Ascending aorta (tissue), 2 donors: ENCODE measurements at places on chromosomes 6 and 20.

GRCh38 chr6:27518881-27519795, 46.2 kb upstream of the ZNF184 start:
- DNase-seq, result peak; percentile 77

DNA sequence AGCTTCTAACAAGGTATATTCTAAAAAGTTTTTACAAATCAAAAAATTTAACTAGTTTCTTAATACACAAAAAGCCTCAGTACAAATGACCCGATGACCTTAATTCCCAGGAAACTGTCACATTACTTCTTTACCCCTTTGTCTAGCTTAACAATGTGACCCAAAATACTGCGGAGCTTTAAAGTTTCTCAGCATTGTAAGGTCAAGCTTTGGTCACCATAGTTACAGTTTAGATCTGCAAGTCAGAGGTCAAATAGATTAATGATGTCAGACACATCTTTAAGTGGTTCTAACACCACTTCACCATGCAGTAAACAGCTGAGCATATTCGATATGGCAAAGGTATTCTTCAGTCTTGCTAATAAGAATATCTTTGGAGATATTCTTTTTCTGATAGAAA, 36.8 kb upstream of the FLRT3 start:
- DNase-seq, result no peak

GRCh38 chr6:36413489-36414480, 26.3 kb upstream of the ETV7 start:
- no peak for DNase-seq

- DNase-seq, result no peak
Measured at GRCh38 chr6:159169193-159169555, at the start of gene FNDC1. Gene FNDC1 (plus strand): TSS chr6:159169400. CDS start chr6:159169597, 197 bp downstream.

DNA sequence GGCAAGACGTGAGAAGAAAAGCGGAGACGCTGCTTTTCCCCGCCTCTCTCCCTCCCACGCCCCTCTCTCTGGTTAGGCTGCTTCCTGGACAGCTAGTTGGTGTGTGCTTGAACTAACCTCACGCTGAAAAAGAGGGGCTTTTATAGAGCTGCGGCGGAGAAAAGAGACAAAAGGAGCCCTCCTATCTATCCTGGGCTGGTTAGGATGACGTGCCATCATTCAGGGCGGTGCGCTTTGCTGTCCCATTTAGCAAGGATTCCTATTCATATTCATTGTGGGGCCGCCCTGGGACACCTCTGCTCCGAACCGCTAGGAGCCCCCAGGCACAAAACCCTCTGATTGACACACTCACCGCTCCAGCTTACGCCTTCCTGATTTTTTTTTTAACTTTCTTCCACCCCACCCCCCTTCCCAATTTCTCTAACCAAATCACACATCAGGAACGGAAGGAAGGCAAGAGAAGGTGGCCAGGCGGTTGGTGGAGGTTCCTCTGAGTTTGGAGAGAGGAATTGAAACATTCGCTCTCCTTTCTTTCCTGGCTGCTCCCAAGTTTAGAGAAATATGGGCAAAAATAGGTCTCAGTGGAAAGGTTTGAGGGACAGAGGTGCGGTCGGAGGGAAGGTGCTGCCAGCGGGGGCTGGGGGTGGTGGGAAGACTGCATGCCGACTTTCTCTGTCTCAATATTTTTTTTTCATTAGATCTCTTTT, at the start of gene OLIG3:
OLIG3 (minus strand) TSS at position 114 of the 707 bp plus-strand sequence. CDS start 224 bp downstream, outside the sequence.
- no peak for DNase-seq
